ENCODE measurements at places on chromosomes 6 and 20. TPM values are rescaled to one million over a fixed set of nuclear protein-coding genes. Genes with fewer than 3 reads are reported as not detected.

GABRR1 gene
- total RNA-seq, result not detected

HCRTR2 gene
- total RNA-seq, result not detected

GNMT gene
- total RNA-seq, result 0.54 TPM

DNA sequence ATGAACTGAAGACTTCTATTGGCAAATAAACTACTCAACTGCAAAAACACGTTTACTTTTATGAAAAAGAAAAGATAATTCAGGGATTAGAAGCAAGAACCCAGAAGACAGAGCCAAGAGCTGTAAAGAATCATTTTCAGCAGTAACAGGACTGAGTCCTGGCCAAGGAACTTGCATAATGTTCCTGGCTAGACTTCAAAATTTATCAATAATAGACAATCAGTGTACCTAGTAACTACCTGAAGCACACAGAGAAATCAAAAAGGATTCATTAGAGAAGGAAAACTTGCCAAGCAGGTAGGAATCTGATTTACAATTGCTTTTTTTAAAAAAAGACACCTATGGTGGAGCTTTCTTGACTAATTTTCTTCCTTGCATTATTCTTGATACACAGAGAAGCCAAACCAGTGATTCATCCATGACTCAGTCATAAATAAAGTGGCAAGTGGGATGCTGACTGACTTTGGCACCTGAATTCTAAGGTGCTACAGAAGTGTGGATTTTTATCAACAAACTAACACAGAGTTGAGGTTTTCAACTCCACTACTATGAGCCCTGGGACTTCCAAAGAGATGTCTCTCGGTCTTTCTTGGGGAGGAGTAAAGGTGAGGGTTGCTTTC is 281.3 kb downstream of the BMP7 start:
- H3K27me3 ChIP-seq, result no peaks in the 10 kb centered on the region
- DNase-seq, result no peak
- peaks cover 17% of the 10 kb centered on the region for H3K36me3 ChIP-seq
- no peaks in the 10 kb centered on the region for H3K4me1 ChIP-seq

DNA sequence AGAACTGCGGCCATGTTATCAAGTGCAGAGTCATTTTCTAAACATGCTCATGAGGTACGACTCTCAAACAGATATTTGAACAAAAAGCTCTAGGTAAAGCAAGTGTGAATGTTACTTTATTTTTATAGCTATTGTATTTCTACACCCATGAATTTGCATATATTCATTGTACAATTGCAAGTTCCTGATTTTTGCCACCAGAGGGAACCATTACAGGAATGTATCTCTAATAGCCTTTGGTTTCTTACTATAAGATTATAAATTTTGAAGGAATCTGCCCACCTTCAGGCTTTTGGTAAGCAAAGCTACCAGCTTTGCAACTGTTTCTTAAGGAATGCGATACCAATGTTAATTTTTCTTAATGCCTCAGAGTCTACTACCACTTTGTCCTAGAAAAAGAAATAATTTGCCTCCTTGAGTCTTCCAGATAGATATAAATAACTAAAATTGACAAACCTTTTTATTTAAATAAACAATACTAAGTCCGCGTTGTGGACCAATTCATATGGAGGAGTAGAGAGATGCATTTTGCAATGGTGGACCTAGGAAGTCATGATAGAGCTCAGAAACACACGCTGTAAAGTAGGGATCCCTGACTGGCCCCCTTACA is 125.4 kb upstream of the SAMD5 start:
- no peak overlapping the region for H3K4me3 ChIP-seq
- no peaks in the 10 kb centered on the region for H3K4me1 ChIP-seq
- H3K27me3 ChIP-seq, result peaks cover 2% of the 10 kb centered on the region
- H3K27ac ChIP-seq, result no peak overlapping the region

- peaks cover 7% of the 10 kb centered on the region for H3K4me1 ChIP-seq
- H3K4me3 ChIP-seq, result no peak overlapping the region
- no peak overlapping the region for H3K27ac ChIP-seq
- no peaks in the 10 kb centered on the region for H3K27me3 ChIP-seq
- DNase-seq, result no peak
Measured at GRCh38 chr6:100677240-100677639, 203.9 kb downstream of the ASCC3 start.
